Esophagus squamous epithelium (tissue), 5 donors: ENCODE measurements at places on chromosomes 3 and 15. TPM values are rescaled to one million over a fixed set of nuclear protein-coding genes. Genes with fewer than 3 reads are reported as not detected.

TMC3 gene
- not detected for total RNA-seq

LOXL1 gene
- 4.3 TPM for total RNA-seq

NR2E3 gene
- total RNA-seq, result 0.35 TPM

HHATL gene
- not detected for total RNA-seq
